Left colon (tissue), 2 donors: ENCODE measurements at places on chromosomes 4 and X. TPM values are rescaled to one million over a fixed set of nuclear protein-coding genes. Genes with fewer than 3 reads are reported as not detected.

AVPR2 gene
- total RNA-seq: 0.64 TPM

LRIT3 gene
- total RNA-seq: 0.08 TPM

GRCh38 chr4:23779422-23779821, 110.4 kb downstream of the PPARGC1A start:
- no peak for DNase-seq

DNA sequence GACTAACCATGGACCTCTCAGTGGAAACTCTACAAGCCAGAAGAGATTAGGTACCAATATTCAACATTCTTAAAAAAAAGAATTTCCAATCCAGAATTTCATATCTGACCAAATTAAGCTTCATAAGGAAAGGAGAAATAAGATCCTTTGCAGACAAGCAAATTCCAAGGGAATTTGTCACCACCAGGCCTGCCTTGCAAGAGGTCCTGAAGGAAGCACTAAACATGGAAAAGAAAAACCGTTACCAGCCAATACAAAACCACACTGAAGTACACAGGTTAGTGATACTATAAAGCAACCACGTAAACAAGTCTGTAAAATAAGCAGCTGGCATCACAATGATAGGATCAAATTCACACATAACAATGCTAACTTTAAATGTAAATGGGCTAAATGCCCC, 156.6 kb downstream of the FAM13A start:
- DNase-seq: no peak
